A673 (cell line): ENCODE measurements at places on chromosomes 6 and 20. TPM values are rescaled to one million over a fixed set of nuclear protein-coding genes. Genes with fewer than 3 reads are reported as not detected.

Gene SAMD10
- total RNA-seq: 6.3 and 7.2 TPM in 2 replicates

Gene SUMO4
- total RNA-seq: 1.9 and 2.8 TPM in 2 replicates

DNA sequence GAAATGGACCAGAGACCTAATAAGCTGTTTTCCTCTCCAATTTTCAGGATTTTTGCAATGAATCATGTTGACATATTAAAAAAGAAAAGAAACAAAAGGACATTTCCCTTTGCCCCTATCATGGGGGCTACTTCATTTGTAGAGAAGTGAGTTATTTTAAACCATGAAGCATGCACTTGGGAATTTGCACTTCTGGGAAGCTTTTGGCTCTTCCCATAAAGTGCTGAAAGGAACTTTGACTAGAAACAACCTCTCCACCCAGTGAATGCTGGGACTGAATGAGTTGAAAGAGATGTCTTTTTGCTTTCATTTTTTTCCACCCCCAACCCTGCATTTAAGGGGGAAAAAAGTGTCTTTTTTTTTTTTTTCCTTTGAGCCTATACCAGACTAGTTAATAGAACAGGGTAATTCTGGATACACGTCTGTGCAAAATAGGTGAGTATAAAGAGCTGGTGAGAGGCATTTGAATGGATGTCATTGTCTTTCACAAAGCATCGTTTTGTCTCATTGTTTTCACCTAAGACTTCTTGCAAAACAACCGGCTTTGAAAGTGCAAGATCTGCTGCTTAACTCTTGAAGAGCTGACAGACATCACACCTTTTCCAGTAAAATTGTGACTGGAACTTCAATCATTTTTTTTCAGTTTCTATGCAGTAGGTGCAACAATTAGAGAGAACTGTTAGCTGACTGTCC lies 138.7 kb upstream of the BACH2 start:
- peak; percentile 45 for DNase-seq
- no peak overlapping the region for H3K4me3 ChIP-seq
- H3K4me1 ChIP-seq: no peaks in the 10 kb centered on the region
- no peak overlapping the region for H3K27ac ChIP-seq
- H3K27me3 ChIP-seq: peaks cover 7% of the 10 kb centered on the region

DNA sequence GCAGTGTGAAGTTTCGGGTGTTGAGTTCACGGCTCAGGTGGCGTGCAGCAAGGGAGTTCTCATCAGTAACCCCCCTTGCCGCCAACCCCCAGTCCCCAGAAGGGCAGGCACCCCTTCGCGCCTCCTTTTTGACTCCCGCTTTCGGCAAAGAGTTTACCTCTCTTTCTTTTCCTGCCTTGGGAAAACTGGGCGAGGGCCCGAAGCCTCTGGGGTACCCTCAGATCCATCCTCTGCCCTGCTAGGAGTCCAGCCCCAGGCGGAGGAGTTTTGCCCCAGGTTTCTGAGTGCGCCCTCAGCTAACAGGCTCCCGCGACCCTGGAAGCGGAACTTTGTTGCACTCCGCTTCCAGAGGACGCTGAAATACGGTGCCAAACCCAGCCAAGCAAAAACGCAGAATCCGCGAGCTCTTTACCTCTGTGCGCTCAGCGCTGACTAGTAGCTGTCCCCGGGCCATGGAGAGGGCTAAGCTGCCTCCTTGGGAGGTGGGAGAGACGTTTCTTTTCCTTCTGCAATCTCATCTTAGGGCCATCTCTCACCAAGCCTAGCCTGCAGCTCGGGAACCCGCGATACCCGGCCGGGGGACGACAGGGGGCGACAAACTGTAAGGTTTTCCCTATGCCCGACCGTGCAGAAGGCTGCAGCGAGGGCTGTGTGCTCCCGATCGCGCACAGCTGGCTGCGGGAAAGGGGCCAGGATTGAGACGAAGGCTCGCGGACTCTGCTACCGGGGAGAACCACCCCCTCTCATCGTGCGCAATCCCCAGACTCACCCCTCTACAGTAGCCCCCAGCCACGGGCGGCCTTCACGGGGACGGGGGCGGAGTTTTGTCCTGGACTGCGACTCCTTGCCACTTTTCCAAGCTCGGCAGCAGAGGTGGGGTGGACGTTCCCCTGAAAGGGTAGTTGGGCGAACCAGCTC lies 2.7 kb upstream of the PAX1 start:
- H3K4me1 ChIP-seq: peaks cover 3% of the 10 kb centered on the region
- no peak overlapping the region for H3K27ac ChIP-seq
- peak overlapping the region; percentile 36 for H3K4me3 ChIP-seq
- H3K27me3 ChIP-seq: peaks cover 88% of the 10 kb centered on the region
- H3K36me3 ChIP-seq: no peaks in the 10 kb centered on the region
- DNase-seq: peak; percentile 88

DNA sequence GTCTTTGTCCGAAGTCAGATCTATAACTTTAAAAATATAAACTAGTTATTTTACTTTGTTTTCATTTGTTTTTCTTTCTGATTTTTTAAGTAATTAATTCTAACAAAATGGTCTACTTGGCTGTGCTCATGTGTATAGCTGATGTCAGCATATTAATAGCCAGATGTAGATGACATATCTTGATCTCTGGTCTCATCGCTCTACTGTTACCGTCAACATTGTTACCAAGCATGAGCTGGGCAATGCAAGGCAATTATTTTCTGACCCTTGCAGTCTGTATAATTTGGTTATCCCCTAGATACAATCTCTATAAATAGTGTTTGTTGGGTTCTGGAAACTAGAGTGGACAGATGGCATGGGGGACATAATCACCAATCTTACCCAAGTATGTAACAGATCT lies 151.6 kb upstream of the PTPRK start:
- no peaks in the 10 kb centered on the region for H3K27me3 ChIP-seq
- no peak for DNase-seq
- no peaks in the 10 kb centered on the region for H3K4me1 ChIP-seq
- H3K27ac ChIP-seq: no peak overlapping the region
- H3K36me3 ChIP-seq: no peaks in the 10 kb centered on the region

DNA sequence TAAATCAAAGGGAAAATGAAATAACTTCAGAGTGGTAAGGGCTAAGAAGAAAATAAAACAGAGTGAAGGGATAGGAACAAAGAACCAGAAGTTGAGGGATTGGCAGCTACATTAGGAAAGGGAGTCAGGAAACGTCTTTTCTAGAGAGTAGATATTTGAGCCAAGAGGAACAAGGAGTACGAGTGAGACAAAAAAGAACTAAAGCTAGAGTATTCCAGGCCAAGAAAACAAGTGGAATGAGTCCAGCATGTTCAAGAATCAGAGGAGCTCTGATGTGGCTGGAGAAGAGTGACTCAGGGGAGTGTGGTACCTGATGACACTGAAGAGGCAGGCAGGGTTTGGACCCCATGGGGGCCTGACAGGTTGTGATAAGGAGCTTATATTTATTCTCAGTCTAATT lies 66.3 kb downstream of the CEP162 start:
- DNase-seq: no peak
- no peaks in the 10 kb centered on the region for H3K36me3 ChIP-seq
- no peak overlapping the region for H3K27ac ChIP-seq
- H3K4me1 ChIP-seq: no peaks in the 10 kb centered on the region
- no peak overlapping the region for H3K4me3 ChIP-seq
- no peaks in the 10 kb centered on the region for H3K27me3 ChIP-seq

DNA sequence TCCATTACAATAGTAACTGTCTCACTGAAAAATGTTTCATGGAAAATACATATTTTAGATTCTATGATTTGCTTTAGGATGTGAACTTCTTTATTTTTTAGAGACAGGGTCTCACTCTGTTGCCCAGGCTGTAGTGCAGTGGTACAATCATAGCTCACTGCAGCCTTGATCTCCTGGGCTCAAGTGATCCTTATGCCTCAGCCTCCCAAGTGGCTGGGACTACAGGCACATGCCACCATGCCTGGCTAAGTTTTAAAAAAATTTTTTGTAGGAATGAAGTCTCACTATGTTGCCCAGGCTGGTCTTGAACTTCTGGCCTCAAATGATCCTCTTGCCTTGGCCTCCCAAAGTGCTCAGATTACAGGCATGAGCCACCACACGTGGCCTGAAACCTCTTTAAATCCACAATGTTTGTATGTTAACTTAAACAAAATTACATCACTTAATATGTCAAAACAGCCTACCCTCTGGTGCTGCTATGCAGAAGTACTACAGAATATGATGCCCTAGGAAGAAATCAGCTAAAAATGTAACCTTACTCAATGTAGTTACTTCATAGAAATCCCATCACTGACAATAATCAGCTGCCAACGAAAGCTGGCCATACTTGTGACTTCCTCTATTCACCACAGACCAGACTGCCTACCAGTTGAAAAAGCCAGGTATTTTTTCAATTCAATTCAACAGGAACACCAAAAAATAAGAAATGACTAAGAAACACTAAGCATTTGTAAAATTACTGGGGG lies 17.6 kb downstream of the EEF1A1 start:
- peaks cover 24% of the 10 kb centered on the region for H3K36me3 ChIP-seq
- no peak overlapping the region for H3K27ac ChIP-seq
- no peaks in the 10 kb centered on the region for H3K4me1 ChIP-seq
